Stimulated activated CD8-positive, alpha-beta memory T cell treated with anti-CD3 and anti-CD28 coated beads, Interleukin-12 subunit alpha, Interleukin-12 subunit beta, amount 100 ng/mL, for 1 hour (primary cell): ENCODE measurements at places on chromosomes 3 and 15.

DNA sequence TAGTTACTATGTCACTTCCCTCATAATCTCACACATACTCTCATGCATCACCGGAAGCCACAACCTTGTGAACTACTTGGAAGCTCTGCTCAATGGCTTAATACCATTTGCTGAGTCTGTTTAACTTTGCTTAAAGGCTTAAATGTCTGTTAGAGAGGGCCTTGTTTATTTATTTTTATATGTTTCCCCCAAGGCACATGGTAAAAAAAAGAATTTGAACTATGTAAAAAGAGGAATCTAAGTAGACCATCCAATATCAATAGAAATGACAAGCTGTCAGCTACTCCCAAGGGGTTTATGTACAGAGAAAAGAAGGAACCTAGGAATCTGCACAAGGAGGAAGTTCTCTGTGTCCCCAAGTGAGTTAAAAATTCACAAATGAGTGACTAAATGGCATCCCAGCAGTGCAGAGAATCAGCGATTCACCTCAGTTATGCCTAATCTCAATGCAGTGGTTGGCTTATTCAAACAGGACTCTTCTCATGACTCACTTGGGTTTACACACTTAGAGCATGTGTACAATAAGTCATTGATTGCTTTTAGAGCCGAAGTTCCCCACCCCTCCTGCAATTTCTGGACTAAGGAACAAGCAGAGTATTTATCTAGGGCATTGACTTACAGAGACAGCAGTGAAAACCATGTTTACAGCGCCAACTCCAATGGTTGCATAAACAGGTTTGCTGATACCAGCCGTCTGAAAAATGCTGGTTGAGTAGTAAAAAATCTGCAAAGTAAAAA is 24.4 kb downstream of the SLC2A2 start:
- no peak for DNase-seq

DNA sequence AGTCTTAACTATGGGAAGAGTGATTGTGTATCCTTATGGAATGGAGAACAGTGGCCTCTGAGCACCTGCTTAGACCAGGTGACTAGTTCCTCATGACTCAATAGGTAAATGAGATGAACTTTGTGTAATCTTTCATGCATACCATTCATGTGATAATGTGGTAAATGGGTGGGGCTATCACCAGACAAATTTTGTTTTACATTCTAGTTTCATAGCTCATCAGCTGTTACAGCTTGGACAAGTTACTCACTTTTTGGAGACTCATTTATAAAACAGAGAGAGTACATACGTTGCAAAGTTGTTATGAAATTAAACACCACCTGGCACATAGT is 103.7 kb upstream of the TGFBR2 start:
- no peak for DNase-seq

- no peak for DNase-seq
Observed at GRCh38 chr3:119352863-119353527, 58.8 kb downstream of the ARHGAP31 start.

DNA sequence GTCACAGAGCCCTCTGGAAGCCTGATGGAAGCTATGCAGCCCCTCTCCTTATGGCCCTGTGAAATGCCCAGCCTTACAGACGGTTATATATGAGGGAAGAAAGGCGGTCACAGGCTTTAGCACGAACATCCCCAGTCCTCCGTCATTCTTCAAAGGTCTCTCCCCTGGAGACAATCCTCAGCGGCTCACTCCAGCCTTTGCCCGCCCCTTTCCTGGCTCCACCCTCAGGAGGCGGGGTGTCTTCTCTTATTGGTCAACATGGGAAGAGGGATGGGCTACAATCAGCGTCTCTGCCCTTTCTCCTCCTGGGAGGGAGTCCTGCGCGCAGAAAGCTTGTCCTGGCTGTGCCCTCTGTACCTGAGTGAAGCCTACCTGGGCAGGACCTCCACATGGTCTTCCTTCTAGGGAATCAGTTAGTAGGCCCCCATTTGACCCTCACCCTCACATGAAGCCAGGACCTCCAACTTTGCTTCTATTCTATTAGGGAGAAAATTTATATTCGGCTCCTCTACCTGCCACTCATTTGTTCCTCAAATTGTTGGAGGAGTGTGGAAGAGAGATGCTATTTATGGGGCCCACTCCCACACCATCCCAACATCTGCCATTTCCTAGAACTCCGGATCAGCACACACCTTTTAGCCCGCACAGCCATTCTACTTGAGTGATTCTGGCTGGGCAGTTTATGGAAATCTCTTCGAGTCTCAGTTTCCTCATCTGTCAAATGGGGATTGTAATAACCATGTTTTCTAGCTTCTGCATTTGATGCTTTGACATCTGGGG is 112.9 kb upstream of the SLC6A11 start:
- no peak for DNase-seq

DNA sequence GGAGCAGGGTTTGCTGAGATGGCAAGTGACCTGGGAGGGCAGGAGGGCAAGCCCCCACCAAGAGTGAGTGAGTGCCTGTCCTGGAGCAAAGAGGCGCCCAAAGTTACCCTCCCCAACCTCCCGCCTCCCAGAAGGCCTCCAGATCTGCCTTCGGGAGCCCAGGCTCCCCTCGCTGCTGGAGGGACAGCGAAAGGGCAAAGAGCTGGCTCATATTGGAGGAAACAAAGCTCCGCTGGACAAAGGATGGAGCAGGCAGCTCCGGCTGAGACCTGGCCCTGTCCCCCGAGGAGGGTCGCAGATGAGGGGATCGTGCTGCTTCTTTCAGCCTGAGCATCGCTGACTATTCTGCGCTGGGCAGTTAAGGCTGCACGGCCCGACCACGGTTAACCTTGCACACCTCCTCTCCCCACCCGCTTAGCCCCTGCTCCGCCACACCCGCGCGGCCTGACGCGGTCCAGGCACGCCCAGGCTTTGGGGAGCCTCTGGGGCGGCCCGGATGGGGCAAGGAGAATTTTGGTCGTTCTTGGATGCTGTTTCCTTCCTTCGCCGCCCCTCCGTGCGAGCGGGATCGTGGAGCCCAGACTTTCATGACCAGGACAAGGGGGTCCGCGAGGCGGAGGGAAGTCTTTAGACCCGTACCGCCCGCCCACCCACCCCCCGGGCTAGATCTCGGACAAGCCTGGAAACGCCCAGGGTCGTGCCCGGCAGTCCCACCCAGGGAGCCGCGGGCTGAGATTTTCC is 651 bp downstream of the PLCD1 start:
- DNase-seq, result no peak

DNA sequence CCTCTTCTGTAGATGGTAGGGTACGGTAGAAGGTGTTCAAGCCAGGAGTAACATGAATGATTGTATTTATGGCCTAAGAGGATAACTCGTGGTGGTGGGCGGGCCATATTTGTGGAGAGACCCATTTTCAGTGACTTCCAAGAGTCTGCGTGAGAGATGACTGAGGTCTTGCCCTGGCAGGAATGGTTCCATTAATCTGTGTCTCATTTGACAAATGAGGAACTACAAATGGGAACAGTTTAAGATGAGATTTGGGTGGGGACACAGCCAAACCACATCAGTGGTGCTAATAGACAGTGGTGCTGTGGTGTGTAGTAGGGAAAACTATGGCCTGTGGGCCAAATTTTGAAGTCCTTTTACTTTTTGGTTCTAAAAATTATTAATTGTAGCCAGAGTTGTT is 47.1 kb downstream of the FLNB start:
- no peak for DNase-seq

- no peak for DNase-seq
Observed at GRCh38 chr3:37646865-37647264, 214.8 kb upstream of the CTDSPL start.

- DNase-seq, result no peak
Observed at GRCh38 chr15:77815015-77815414, 182.3 kb upstream of the LINGO1 start.

DNA sequence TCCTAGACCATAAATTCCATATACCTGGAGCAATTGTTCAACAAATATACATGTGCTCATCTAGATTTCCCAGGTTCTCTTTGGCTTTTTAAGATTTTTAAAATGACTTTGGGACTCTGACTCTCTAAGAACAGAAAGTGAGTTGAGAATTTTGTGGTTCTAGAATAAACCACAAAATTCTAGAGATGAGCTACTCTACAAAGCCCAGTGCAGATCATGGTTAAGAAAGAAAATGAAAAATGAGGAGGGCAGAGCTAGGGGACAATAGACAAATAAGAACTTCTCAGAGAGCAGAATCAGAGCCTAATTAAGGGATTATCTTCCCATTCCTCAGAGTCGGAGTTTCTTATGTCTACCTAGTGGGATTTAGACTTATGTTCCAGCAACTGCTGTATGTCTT is 694.7 kb downstream of the ZNF385D start:
- no peak for DNase-seq

- DNase-seq, result no peak
Observed at GRCh38 chr3:69768438-69768837, 29.2 kb downstream of the MITF start.

GRCh38 chr3:60759439-60759838 is 491.8 kb downstream of the FHIT start:
- no peak for DNase-seq

DNA sequence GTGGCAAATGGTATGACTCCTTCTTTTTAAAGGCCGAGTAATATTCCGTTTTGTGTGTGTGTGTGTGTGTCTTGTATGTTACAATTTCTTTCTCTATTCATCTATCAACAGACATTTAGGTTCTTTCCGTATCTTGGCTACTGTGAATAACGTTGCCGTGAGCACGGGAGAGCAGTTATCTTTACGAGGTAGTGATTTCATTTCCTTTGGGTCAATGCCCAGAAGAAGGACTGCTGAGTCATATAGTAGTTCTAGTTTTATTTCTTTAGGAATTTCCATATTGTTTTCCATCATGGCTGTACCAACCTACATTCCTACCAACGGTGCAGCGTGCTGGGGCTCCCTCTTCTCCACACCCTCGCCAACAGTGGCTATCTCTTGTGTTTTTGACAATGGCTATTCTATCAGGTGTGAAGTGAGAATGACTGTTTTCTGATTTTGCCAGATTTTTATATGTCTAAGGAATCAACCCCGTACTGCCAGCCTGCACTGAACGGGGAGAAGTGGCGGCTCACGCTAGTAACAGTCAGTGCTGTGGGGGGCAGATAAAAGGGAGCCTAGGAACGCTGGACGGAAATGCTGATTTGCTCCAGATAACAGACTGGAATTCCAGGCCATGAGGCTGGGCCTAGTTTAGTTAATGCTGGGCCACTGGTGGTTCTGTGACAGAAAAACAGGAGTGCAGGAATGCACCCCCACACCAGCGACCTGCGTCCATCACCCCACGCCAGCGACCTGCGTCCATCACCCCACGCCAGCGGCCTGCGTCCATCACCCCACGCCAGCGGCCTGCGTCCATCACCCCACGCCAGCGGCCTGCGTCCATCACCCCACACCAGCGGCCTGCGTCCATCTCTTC is 168.1 kb downstream of the XXYLT1 start:
- no peak for DNase-seq

DNA sequence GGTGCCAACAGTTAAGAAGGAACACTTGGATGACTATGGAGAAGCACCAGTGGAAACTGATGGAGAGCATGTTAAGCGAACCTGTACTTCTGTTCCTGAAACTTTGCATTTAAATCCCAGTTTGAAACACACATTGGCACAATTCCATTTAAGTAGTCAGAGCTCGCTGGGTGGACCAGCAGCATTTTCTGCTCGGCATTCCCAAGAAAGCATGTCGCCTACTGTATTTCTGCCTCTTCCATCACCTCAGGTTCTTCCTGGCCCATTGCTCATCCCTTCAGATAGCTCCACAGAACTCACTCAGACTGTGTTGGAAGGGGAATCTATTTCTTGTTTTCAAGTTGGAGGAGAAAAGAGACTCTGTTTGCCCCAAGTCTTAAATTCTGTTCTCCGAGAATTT is 3.0 kb downstream of the SKIL start:
- no peak for DNase-seq

- no peak for DNase-seq
Observed at GRCh38 chr3:167203062-167203461, 177.0 kb downstream of the ZBBX start.

DNA sequence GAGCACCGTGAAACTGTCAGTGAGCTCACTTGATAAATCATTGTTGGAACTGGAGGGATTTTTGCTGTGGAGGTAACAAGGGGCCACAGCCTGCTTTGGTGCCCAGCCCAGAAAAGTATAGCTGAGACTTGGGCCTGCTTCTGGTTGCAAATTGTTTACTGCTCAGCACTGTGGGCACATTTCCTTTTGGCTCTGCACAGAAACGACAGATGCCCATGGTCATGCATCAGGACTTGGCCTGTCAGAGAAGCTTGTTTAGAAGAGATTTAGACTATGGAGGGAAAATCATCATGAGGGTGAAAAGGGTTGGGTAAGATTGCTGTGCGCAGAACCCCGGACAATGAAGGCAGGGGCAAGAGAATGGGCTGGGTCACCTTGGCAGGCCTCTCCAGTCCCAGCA is 286.1 kb upstream of the CTNNB1 start:
- no peak for DNase-seq

DNA sequence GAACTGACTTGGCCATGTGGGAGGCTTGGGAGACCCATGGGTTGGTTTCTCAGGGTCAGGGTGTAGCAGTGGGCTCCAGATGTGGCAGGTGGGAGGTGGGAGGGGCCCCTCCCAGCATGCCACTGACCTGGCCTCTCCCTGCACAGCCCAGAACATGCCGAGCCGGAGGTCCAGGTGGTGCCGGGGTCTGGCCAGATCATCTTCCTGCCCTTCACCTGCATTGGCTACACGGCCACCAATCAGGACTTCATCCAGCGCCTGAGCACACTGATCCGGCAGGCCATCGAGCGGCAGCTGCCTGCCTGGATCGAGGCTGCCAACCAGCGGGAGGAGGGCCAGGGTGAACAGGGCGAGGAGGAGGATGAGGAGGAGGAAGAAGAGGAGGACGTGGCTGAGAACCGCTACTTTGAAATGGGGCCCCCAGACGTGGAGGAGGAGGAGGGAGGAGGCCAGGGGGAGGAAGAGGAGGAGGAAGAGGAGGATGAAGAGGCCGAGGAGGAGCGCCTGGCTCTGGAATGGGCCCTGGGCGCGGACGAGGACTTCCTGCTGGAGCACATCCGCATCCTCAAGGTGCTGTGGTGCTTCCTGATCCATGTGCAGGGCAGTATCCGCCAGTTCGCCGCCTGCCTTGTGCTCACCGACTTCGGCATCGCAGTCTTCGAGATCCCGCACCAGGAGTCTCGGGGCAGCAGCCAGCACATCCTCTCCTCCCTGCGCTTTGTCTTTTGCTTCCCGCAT is 7.9 kb upstream of the STAB1 start:
- no peak for DNase-seq

DNA sequence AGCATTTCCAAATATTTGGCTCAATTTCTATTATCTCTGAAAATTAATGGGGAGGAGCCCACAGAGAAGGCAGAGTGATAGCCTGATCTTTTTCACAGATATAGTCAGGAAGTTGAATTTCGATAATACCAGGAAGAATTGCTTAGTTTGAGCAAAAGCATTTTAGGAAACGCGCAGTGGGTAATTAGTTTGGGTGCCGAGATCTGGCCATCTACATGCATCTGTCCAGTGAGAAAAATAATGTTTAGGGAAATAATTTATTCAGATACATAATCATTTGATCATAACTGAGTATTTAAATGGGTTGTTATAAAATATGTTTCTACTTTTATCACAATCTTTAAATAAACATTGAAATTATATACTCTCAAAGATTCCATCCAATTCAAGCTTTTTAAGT is 653.9 kb downstream of the RBMS3 start:
- no peak for DNase-seq

GRCh38 chr15:80153900-80154299 is 1.1 kb downstream of the FAH start:
- DNase-seq, result no peak
